ENCODE measurements at places on chromosomes 6 and 20.

- no peak for DNase-seq
Measured at GRCh38 chr6:79670789-79671188, 39.7 kb downstream of the SH3BGRL2 start.

- no peak for DNase-seq
Measured at GRCh38 chr6:56353860-56354259, 106.5 kb upstream of the COL21A1 start.

DNA sequence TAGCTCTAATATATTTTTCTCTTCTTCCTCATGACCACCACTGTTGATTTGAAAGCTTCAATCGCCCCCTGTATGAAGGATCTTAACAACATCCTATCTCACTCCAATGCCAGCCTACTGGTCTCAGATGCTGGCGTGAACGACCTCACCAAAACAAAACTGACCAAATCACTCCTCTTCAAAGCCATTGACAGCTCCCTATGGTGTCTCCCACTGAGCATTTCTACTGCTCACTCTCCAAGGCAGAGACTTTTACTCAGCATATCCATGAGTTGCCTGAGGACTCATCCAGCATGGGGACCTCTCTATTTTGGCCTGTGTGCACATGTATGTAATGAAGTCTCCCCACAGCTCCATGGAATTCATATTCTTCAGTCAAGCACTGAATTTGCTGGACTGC lies 520.4 kb downstream of the TFAP2B start:
- no peak for DNase-seq

DNA sequence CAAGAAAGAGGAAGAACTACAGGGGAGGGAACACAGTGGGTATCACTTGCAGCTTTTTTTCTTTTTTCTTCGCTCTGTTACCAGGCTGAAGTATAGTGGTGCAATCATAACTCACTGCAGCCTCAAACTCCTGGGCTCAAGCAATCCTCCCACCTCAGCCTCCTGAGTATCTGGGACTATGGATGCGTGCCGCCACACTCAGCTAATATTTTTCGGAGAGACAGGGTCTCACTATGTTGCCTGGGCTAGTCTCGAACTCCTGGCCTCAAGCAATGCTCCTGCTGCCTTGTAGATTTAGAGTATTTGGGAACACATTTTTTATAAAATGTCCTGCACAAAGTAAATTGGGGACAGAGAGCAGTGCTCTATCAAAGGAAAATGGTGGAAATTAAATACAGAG lies 28.3 kb downstream of the PARD6B start:
- no peak for DNase-seq

DNA sequence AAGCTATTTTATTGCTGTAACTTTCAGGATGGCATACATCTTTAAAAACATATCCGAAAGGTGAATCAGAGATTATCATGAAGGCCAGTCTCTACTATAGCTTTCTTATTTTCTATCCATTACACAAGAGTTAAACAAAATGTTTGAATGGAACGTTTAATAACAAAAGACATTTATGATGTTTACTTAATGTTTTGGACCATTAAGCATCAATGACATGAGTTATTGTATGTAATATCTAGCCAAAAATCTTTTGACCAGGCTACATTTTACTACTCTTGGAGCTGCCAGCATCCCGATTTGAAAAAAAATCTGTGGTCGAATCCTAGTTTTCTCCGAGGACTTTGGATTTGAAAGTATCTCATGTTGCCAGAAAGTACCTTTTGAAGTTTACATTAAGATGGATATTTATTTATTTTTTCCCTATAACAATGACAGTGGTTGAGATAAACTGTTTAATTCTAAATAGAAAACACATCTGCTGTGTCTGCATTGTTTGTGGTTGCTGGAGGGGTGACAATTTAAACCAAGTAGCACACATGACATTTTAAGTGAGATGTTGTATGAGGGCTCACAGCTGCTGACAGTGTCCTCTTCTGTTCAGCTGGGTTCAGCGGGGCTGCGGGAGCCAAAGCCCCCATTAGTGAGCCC lies 293.7 kb upstream of the TCF21 start:
- no peak for DNase-seq

- DNase-seq: peak; percentile 7
Measured at GRCh38 chr6:28489366-28490204, 26.0 kb downstream of the GPX6 start.

DNA sequence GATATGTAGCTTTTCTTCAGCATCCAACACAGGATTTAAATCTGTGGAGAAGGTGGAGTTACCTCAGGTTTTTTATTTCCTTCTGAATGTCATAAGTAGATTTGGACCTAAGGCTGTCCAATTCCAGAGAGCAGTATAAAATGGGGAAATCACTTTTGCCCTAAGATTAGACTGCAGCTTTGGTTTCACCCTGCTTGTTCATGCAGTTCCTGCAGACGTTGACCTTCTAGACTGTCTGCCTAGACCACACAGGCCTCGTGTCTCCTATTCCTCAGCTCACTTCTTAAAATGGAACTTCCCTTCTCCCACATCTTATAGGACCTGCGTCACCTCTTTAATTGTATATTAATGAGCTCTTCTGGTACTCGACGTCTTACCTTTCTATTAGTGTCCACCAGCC lies 26.0 kb upstream of the C6orf62 start:
- no peak for DNase-seq

- no peak for DNase-seq
Measured at GRCh38 chr6:45148278-45148677, 179.9 kb upstream of the RUNX2 start.

- DNase-seq: no peak
Measured at GRCh38 chr20:31835977-31836852, 9.2 kb downstream of the FOXS1 start.

- no peak for DNase-seq
Measured at GRCh38 chr20:2387580-2387979, 6.9 kb downstream of the TGM6 start.

GRCh38 chr6:136226027-136226673 lies 24.0 kb downstream of the MTFR2 start:
- DNase-seq: peak; percentile 50

GRCh38 chr6:46921059-46921458 lies 679 bp downstream of the ADGRF5 start:
- DNase-seq: no peak

DNA sequence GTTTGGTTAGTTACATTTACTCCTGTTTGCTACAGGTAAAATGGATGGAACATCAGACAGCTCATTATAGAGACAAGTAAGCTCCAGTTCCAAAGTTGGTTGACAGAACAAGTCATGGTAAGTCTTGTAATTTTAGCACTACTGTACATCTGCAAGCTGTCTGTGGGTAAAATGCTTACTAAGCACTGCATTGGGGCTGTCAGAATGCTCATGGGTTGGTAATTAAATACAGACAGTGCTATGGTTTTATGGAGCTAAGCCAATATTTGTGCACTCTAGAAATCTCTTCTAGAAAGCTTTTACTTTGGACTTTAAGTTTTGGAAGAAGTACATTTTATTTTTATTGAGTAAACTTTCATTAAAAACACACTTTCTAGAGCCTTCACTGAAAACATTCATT lies 419.2 kb upstream of the MMS22L start:
- DNase-seq: no peak

- no peak for DNase-seq
Measured at GRCh38 chr6:20416567-20417345, 15.1 kb downstream of the E2F3 start.

DNA sequence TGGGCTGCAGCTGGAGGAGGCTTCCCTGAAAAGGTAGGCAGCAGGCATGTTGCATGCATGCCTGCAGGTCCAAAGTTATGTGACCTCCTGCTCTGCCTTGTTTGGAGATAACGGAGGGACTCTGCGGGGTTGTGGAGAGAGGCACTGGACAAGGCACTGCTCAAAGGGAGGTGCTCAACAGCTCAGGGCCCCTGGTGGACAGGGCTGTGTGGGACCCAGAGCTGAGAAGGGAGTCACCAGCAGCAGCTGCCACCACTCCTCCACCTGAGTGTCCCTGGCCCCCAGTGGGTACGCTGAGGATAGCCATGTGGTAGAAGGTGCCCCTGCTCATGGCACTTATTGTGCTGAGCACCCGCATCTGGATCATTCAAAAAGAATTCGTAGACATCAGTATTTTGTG lies 15.5 kb upstream of the CST8 start:
- DNase-seq: no peak

GRCh38 chr20:20391115-20391514 lies 23.2 kb downstream of the INSM1 start:
- DNase-seq: no peak

DNA sequence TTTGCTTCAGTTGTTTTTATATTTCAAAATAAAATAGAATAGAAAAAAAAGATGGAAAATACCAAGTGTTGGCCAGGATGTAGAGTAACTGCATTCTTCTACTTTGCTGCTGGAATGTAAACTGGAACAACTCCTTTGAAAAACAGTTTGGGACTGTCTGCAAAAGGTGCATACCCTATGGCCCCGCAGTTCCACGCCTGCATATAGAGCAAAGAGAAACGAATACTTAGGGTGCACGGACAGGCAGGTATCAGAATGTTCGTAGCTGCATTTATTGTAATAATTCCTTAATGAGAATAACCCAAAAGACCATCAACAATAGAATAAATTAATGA lies 603 bp upstream of the RAB23 start:
- no peak for DNase-seq

- no peak for DNase-seq
Measured at GRCh38 chr20:4989570-4989969, 11.7 kb downstream of the SLC23A2 start.

DNA sequence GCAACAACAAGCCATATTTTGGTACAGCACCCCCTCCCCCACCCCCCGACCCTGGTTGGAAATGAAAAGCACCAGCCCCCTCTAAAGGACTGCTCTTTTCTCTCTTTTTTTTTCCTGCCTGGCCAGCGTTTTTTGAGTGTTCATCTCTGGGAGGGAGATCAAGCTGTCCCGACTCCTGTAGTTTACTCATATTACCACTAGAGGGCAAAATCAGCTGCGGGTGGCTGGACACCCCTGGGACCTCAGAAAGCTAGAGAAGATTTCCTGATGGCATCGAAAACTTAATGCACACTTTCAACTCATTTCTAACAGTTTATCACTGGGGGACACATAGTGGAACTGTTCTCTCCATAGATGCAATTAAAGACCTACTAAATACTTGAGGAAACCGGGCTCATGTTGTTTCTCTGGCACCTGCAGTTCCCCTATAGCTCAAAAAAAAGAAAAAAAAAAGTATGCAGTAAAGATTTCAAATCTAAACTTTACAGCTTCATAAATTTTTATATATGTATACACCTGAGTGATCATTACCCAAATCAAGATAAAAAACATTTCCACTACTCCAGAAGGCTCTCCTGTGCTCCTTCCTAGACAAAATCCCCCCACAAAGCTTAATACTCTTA lies 24.4 kb downstream of the CNBD2 start:
- peak; percentile 89 for DNase-seq

DNA sequence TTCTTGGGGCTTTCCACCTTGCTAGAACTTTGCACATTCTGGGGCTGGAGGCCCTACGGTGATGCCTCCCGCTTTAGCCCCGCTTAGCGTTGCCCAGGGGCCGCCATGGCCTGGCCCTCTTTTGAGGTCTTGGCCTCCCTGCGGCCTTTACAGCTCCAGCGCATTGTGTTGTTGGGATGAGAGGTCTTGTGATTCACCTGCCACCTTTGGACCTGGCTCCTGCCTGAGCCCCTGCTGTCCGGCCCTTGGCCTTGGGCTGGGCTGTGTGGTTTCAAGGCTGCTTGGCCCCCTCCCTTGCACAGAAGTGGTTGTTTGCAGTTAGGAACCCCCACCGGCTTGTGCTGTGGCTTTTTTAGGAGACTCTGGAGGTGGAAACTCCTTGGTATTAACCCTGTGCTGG lies 61.0 kb upstream of the CDH4 start:
- no peak for DNase-seq

DNA sequence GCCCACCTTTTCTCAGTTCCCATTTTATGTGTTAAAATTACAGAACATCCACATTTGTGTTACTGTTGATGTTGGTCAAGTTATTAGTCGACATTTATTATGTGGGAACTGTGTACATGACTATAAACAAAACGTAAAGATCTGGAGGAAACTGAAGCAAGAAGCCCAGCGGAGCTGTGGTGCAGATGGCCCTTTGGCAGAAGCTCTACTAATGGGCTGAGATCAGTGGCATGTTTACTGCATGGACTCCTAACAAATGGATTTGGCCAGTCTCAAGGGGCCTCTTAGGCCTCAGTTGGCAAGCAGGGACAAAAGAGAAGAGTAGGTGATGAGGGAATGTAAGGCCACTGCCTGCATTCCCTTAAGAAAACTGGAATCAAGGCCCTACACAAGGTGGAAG lies 282.1 kb upstream of the TCF21 start:
- no peak for DNase-seq

- DNase-seq: peak; percentile 51
Measured at GRCh38 chr6:69584913-69585729, 211.7 kb downstream of the LMBRD1 start.

- DNase-seq: no peak
Measured at GRCh38 chr6:150905769-150906168, 40.3 kb downstream of the MTHFD1L start.

DNA sequence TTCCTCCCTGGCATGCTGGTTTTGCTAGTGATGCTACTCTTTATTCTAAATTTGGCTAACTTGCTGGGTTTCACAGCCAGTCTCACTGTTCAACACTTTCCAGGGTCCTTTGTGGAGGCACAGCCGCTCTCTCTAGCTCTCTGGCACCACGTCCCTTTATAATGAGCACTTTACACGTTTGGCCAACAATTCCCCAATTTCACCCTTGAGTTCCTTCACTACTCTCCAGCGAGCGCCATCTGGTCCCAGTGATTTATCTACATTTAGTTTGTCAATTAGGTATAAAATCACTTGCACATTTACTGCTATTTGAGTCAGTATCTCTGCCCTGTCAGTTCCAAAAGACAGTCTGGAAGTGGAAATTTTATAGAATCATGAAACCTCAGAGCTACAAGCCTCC lies 241.9 kb upstream of the MOCS1 start:
- DNase-seq: peak; percentile 91

DNA sequence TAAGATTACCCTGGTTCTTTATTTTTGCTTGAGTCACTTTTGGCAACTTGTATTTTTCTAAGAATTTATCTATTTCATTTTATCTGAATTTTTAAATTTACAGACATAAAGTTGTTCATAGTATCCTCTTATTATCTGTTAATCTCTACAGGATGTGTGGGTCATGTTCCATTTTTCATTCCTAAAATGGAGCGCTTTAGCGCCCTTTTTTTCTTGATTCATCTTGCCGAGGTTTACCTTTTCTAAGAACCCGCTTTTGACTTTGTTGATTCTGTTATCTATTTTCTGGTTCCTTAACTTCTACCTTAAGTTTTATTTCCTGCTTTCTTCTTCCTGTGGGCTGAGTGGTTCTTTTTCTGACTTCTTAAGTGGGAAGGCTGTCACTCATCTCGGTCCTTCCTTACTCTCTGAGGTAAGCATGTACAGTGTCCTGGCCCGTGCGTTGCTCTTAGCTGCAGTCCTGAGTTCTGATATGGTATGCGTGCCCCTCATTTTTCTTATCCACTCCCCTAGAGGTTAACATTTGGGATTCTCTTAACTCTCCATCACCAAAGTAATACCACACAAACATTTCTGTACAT lies 399.8 kb downstream of the CDC5L start:
- no peak for DNase-seq
